Left lobe of liver (tissue), 2 donors: ENCODE measurements at places on chromosomes 2 and 18. TPM values are rescaled to one million over a fixed set of nuclear protein-coding genes. Genes with fewer than 3 reads are reported as not detected.
A peak's percentile ranks its signal among the peaks of the same experiment; 100 is the strongest.

- no peak for DNase-seq
Observed at GRCh38 chr2:196268538-196269338, 97.4 kb upstream of the STK17B start.

The SP140 gene
- 1.2 TPM for total RNA-seq

DNA sequence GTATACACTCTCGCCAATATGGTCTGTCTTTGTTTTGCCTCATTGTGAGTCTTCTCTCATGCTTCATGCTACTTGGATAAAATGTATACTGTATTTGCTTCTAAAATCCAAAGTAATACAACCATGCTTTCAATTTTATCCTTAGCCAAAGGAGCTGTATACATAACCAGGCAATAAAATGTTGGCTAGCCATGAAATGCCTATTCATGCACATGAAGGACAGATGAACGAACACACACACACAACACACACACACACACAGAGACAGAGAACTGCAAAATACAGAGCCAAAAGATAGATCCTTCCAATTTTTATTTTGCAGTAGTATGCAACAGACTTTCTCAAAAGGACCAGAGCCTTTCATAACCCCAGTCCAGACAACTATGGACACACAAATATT lies 113.7 kb downstream of the SATB2 start:
- no peak for DNase-seq

GRCh38 chr2:37085731-37086147 lies 1.4 kb downstream of the GPATCH11 start:
- DNase-seq: no peak

- no peak for DNase-seq
Observed at GRCh38 chr2:138814123-138814898, 34.1 kb upstream of the NXPH2 start.

DNA sequence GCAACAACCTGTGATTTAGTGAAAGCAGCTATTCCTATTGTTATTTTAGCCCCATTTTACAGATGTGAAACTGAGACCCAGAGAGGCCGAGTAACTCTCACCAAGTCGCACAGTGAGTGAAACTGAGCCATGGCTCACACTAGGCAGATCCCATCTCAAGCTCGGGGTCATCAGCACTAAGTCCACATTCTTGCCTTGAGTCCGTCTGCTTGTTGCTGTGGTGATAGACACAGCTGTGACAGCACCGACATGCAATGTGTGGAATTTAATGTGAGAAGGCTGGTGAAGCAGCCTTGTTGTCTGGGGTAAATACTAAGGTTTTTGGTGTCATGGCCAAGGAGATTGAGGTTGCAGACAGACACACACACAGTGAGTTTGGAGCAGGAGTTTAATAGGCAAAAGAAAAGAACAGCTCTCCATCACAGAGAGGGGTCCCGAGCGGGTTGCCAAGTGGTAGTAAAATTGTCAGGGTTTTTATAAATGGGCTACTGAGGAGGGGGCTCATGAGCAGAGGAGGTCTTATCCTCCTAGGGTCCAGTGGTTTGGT lies 40.2 kb upstream of the GMCL1 start:
- peak; percentile 43 for DNase-seq

GRCh38 chr2:17614174-17614930 lies 73.9 kb downstream of the VSNL1 start:
- DNase-seq: no peak

The TNFRSF11A gene
- 1.1 TPM for total RNA-seq

DNA sequence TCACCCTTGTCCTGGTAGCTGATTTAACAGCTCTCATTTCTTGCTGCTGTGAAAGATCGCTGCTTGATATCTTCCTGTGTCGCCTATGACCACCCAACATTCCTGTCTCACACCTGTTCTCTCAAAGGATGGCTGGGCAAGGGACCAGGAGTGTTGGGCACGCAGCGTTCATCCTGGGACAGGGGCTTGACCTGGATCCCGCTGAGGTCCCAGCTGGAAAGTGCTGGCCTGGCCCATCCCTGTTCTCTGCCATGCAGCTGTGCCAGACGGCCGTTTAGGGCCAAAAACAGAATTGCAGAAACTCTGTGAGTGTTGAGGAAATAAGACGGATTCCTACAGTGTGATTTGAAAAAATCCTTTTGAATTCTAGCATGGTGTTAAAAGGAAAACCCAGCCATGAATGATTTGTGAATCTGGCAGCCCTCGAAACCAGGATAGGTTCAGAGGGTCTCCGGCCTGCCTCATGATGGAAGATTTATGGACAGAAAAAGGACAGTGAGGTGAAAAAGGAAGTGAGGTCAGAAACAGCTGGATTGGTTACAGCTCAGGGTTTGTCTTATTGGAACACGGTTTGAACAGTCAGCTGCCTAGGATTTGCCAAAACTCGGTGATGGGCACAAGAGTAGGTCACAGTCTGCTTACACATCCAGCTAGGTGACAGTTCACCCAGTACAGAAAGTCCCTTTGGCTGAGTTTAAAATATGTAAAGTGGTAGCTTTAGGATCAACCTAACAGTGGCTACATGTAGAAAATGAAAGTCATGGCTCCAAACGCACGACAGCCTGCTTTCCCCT lies 164.8 kb downstream of the DCDC2C start:
- DNase-seq: no peak

DNA sequence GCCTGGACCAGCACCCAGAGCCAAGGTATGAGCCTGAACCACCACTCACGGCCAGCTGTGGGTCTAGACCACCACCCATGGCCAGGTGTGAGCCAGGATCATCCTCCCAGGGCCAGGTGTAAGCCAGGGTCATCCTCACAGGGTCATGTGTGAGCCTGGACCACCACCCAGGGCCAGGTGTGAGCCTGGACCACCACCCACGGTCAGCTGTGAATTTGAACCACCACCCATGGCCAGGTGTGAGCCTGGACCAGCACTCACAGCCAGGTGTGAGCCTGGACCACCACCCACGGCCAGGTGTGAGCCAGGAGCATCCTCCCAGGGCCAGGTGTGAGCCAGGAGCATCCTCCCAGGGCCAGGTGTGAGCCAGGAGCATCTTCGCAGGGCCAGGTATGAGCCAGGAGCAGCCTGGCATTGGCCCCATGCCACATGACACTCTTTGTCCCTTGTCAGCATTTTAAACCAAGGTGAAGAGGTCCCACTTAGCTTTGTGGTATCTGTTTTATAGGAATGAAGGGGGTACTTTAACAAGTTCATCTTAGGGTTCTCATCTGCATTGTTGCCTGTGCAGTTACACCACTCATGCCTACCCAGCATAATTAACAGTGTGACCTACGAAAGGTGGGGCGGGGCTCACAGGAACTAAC lies 71.2 kb downstream of the AGAP1 start:
- DNase-seq: no peak
